ENCODE measurements at places on chromosomes 5 and 9.

DNA sequence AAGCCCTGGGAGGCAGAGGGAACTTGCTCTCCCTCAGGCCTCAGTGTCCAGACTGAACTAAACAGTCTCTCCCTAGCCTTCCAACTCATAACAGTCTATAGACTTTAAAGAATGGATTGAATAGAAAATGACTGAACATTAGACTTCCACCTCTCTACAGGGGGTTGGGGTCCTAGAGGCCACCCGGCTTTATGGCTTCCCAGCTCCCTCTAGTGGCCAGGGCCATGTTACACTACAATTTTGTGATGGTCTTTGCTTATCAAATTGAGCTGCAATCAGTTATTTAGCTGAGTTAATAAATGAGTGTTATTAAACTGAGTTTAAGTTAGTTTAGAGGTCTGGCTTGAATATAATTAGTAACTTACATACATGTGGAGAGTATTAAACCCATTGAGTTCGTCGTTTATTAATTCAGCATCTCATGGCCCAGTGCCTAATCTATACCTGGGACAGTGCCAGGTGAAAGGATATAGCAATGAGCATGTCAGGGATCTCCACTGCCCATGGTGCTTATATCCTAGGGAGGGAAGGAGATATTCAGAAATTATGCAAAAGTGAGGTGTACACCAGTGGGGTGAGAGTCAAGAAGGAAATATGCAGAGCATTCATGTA, 105.2 kb downstream of the SH3TC2 start:
- DNase-seq: peak; percentile 3

- DNase-seq: no peak
Measured at GRCh38 chr5:67904366-67904765, 311.2 kb upstream of the PIK3R1 start.

GRCh38 chr5:157294407-157295091, 28.6 kb downstream of the CYFIP2 start:
- no peak for DNase-seq

DNA sequence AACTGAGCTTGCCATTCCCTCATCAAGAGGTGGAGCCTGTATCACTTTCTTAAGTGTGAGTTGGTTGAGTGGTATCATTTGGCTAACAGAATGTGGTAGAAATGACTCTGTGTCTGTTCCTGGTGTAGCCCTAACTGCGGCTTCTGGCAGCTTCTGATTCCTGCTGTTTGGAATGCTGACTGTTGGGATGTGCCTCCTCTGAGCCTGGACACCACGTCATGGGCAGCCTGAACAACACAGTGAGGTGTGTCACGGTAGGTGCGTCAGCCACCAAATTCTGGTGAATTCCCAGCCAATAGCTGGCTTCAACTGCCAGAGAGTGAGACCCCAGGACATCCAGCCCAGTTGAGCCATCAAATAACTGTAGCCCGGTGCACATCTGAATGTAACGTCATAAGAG, 6.1 kb upstream of the C9orf152 start:
- no peak for DNase-seq

DNA sequence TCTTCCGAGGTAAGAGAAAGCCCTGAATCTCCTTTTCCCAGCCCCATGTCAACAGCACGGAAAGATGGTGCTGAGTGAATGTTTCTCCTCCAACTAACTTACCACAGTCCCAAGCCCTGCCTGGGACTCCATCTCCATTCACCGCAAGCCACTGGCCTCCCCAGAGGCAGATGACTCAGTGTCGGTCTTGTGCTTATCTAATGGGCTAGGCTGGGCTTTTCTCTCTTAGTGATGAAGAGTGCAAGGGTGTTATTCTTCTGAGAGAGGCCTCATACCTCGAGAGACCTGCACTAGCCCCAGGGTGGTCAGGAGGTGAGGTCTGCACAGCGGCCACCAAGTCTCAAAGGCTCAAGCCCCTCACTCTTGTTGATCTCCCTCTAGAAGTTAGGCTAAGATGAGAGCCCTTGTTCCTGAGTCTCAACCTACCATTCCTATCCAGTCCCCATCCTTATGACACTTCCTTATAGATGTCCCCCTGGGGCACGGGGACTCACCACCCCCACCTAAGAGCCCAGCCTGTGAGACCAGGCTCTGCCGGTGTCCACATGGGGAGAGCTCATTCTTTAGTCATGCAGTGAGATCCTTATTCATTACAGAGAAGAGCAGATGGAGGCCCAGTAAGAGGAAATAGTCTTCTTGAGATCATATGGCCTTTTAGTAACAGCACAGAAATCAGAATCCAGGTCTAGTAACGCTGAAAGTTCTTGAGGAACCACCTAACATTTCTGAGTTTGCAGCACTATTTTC, 127.0 kb downstream of the SAXO1 start:
- no peak for DNase-seq

- DNase-seq: no peak
Measured at GRCh38 chr5:97422678-97423077, 239.6 kb upstream of the RIOK2 start.

- no peak for DNase-seq
Measured at GRCh38 chr9:36902861-36903524, 131.1 kb downstream of the PAX5 start.

GRCh38 chr5:34916518-34916917, 1.0 kb downstream of the BRIX1 start:
- DNase-seq: no peak

DNA sequence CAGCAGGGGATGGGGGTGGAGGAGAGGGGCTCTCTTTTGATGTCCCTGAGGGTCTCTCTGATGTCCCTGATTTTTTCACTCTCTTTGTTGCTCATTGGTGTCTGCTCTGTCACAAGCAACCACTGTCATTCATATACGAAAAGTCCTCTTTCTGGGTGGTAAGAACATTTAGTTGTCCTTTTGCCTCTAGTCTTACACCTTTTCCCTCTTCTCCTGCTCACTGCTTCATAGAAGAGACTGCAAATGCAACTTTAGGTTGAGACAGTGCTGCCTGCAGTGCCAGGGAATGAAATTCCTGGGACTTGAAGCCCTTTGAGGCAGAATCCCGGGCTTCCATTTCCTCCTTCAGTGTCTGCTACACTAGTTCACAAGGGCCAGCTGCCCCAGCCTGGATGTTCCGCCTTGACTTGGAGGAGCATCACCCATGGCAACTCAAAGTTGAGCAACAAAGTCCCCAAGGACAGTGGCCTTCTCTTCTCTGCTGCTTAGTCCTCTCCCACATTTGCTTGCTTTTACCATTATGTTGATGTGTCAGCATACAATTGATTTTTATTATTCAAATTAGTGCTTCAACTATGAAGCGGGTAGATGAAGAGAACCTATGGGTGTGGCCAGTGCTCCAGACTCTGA, 94.7 kb upstream of the RUSC2 start:
- DNase-seq: no peak

- DNase-seq: no peak
Measured at GRCh38 chr9:78298046-78298765, 1.3 kb downstream of the PSAT1 start.

DNA sequence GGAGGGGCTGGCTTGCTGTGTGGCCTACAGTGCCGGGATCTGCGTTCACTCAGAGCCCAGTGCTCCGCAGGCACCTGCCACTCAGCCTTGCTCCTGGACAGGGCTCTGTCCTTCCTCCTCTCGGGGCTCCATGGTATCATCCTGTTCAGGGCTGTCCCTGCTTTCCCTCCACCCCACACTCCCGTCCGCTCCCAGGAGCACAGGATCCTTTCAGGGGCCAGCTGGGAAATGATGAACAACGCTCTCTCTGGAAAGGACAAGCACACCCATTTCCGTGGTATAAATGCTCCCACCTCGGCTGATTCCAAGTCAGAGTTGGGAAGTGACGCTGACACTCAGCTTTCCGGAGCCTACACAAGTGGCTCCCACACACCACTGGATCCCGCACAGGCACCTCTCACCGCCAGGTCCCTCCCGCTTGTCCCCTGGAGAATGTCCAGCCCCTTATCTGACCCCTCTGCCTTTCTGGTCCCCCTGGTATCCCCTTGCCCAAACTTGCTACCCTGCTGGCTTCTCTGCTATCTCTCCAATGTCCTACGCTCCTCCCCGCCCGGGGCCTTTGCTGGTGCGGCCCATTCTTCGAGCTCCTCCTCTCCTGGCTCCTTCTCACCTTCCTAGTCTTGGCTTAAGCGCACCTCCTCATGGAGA, 21.3 kb downstream of the HMCN2 start:
- no peak for DNase-seq

DNA sequence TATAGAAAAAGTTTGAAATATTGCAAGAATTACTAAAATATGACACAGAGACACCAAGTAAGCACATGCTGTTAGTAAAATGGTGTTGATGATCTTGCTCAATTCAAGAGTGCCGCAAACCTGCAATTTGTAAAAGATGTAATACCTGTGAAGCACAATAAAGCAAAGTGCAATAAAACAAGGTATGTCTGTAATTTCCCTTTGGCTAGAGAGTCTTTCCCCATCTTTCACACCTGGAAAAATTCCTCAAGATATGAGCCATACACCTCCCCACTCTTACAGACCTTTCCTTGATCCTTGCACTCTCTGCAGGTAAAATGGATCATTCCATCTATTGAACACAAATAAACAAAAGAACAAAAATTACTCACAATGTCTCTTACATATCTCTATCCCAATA, 597.8 kb downstream of the EFNA5 start:
- DNase-seq: no peak

GRCh38 chr9:72925126-72925789, 27.6 kb downstream of the ALDH1A1 start:
- DNase-seq: no peak

GRCh38 chr5:144040615-144041305, 129.7 kb downstream of the YIPF5 start:
- DNase-seq: no peak

DNA sequence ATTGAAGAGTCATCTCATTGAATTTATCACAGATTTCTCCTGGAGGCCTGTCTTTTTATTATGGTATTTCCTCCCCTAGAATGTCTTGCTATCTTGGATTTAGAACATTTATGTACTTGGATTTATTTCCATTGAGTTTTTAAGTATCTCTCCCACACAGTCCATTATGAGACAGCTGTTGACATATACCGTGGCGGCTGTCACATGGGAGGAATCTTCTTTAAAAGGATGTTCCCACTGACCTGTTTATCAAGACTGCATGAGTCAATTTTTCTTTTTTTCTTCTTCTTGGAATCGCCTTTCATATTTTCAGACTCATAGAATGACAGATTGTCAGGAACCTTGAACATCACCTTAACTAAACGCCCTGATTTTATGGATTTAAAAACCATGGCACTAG, 2.9 kb upstream of the CAVIN4 start:
- DNase-seq: no peak

- no peak for DNase-seq
Measured at GRCh38 chr9:99873531-99873930, 32.9 kb upstream of the STX17 start.

GRCh38 chr5:32095261-32095671, 78.9 kb downstream of the GOLPH3 start:
- DNase-seq: no peak

DNA sequence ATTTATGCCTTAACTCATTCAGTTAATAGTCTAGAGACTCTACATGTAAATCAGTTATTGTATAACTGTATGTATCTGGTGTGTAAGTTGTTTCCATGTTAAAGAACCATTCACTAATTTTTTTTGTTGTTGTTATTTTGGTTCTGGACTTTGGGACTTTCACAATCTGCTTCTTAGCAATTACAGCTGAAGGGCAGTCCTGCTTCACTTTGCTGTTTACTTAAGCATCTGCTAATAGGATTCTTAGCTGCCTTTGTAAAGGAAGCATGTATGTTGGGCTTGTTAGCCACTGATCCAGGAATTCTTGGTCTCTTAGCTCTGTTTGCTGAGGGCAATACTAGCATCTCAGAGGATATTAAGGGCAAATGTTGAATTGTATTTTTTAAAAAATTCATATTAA, 97.0 kb downstream of the FOCAD start:
- no peak for DNase-seq

GRCh38 chr9:98401140-98402018, 145.9 kb upstream of the TBC1D2 start:
- DNase-seq: no peak

- no peak for DNase-seq
Measured at GRCh38 chr9:111630182-111630963, 761 bp upstream of the DNAJC25 start.

GRCh38 chr5:9009931-9010651, 535.8 kb downstream of the SEMA5A start:
- DNase-seq: no peak

DNA sequence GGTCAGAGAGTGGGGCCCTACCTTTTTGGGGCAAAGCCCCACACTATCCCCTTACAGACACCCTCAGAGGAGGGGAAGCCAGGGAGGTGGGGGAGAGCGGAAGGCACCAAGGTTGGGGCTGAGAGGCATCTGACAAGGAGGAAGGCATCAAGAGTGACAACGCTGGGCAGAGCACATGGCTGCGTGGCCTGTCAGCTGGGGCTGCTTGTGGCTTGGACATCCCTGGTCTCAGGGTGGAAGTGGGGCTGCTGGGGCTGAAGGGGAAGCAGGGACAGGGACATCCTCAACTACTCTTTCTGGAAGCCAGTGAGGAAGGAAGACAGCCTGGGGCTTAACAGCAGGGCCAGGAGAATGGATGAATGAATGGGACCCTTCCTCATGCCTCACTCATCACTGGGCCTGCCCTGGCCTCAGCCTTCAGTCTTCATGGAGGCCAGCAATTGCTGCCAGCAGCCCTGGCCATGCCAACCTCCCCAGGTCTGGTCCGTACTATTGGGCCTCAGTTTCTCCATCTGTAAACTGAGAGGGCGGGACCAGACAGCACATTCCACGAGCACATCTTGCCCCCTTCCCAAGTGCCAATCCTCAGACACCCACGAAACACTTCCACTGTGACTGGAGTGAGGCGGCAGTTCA, 993 bp upstream of the RALGDS start:
- no peak for DNase-seq

- DNase-seq: no peak
Measured at GRCh38 chr5:89721353-89721752, 688.2 kb downstream of the CETN3 start.

GRCh38 chr5:108124596-108124995, 257.3 kb downstream of the FBXL17 start:
- DNase-seq: no peak

- no peak for DNase-seq
Measured at GRCh38 chr9:18947892-18948339, 85.1 kb downstream of the SAXO1 start.

DNA sequence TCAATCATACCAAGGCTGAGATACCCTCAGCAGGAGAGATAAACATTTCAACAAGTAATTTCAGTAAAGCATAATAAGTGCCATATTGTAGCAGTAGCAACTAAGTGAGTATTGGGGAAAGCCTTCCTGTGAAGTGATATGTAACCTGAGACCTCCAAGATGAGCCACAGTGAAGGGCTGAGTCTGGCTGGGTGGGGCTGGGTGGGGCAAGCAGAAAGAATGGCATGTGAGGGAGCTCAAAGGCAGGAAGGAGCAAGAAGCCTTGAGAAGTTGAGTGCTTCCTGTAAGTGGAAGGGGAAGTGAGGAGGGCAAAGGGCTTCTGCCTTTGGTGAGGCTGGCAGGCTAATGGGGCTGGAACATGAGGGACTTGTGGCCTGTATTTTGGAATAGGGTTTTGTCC, 19.7 kb upstream of the ASTN2 start:
- DNase-seq: no peak

- DNase-seq: no peak
Measured at GRCh38 chr9:83935276-83935935, 14.2 kb upstream of the KIF27 start.
